ENCODE measurements at places on chromosomes 11 and 22. TPM values are rescaled to one million over a fixed set of nuclear protein-coding genes. Genes with fewer than 3 reads are reported as not detected.

DNA sequence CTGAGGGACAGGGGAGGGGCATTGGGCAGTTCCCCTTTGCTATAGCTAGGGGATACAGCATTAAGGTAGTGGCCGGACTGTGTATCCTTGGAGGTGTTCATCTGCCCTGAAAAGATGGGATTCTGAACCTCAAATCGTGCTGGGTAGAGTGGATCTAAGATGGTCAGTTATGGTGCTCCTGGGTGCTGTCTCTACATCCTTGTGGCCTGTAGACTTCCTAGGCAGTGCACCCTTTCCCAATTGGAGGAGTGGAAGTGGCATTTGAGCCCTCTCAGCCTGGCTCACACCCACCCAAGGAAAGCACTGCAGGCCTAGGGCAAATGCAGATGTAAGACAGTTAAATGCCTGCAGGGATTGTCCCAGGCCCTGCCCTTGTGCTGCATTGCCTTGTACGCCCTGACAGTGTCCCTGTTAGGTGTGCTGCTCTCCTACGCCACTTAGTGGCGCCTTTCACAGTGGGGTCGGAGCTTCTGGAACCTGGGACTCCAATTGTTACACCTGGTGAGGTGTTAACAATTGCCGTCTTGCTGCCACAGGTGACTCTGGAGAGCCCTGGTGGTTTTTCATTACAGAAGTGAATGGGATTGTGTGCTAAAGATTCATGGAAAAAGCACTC is 35.0 kb downstream of the PPFIBP2 start:
- DNase-seq, result no peak

DNA sequence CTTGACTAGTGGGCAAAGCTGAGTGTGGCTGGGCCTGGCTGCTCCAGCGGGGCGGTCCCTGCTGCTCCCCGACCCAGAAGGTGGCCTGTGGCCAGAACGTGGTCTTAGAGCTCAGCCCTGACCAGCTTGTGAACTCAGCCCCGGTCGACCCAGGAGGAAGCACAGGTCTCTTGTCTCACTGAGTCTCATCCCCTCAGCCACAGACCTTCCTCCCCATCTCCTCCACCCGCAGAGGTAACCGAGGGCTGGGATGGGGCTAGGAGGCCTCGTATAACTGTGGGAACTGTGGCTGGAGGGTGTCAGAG is 546.2 kb upstream of the B3GAT1 start:
- no peak for DNase-seq

DNA sequence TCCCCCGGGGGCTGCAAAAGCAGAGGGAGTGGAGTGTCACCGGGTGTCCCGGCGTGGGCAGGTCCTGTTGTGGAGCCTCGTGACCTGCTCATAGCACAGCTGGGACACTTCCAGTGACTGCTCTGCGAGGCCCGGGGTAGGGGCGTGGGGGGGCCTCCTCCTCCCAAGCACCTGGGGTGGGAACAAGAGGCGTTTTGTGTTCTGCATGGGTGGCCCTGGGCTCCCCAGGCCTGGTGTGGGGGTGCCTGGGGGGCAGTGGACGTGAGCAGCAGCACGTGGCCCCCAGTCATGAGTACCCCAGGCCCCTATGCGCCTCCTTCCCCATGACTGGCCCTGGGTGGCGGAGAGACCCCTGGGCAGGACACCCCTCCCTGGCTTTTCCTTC is 104.7 kb downstream of the KCNQ1 start:
- DNase-seq, result no peak

- no peak for DNase-seq
Observed at GRCh38 chr11:122339436-122340060, 223.5 kb upstream of the BLID start.

DNA sequence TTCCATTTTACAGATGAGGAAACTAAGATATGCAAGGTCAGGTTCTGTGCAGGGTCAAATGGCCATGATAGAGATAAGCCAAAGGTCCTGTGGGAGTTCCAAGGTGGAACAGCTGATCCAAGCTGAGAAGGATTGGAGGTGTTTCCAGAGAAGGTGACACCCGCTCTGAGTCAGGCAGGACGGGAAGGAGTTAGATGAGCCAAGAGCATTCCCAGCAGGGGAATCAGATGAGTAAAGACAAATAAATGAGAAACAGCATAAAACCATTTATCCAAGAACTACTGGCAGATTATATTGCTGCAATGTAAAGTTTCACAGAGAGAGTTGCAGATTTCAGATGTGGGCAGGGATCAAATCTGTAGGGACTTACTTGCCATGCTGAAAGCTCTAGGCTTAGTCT is 18.9 kb upstream of the HEPHL1 start:
- no peak for DNase-seq

- peak; percentile 95 for DNase-seq
Observed at GRCh38 chr22:50105208-50106100, 15.6 kb downstream of the MOV10L1 start.

DNA sequence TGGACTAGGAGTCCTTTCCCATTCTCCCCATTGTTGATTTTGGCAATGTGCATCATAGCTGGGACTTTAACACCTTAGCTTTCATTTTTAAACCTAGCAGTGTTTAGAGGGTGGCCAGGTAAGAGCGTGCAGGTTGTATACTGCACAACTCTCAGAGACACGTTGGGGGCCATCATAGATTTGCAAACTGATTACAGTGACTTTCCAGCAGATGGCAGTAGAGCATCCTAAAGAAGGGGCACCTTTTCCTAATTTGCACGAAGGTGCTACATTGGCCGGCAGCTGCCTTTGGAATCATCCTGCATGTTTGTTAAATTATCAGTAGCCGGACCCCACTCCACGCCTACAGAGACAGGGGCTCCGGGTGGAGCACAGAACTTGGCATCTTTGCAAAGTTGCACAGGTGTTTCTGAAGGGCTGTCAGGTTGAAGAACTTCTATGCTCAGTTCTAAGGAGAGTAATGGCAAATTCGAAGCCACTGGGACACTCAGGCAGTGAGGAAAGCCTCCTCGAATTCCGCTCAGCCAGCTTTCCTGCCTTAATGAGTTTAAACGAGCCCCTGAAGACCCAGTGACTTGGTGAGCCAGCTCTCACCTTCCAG is 7.7 kb downstream of the LHFPL7 start:
- peak; percentile 50 for DNase-seq

SMTNL1 gene
- total RNA-seq, result not detected

UPK3A gene
- total RNA-seq, result not detected

LRRC56 gene
- not detected for total RNA-seq

LDLRAD3 gene
- 28.9 TPM for total RNA-seq

CDC42EP1 gene
- total RNA-seq, result 16.4 TPM

Data from umbilical cord (tissue), 2 donors.